ENCODE measurements at places on chromosomes 1 and 21.

GRCh38 chr1:117366177-117367045 lies 838 bp upstream of the MAN1A2 start:
- peak; percentile 99 for DNase-seq

- DNase-seq = no peak
Measured at GRCh38 chr1:242522304-242522945, 2.1 kb downstream of the PLD5 start.

DNA sequence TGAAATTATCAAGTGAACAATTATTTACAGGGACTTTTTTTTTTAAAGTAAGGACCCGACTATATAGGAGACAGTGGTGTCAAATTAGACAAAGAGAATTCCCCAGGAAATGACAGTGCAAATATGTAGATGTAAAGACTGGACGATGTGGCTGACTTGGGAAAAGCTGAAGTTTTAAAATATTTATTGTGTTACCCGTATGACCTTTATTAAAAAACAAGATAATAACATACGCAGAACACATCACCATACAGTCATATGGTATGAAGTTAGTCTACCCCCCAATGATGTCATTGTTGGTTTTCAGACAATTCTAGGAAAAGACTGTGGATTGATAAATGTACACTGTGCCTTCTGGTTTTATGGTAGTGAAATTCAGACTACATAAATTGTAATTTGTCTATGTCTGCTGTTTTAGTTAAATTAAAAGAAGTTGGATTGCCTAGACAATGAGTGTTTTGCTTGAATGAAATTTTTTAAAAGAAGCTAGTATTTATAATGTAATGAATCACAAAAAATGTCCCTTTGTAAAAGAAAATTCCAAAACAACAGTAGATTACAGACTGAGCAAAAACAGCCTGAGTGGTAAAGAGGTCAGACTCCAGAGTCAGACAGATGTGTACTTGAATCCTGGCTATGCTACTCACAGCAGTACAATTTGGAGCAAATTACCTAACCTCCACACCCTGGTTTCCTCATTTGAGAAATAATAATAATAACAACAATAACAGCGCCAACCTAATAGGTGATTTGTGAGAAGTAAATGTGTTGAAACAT lies 15.5 kb upstream of the PDC start:
- no peak for DNase-seq

GRCh38 chr1:219710529-219711194 lies 97.8 kb upstream of the ZC3H11B start:
- no peak for DNase-seq

DNA sequence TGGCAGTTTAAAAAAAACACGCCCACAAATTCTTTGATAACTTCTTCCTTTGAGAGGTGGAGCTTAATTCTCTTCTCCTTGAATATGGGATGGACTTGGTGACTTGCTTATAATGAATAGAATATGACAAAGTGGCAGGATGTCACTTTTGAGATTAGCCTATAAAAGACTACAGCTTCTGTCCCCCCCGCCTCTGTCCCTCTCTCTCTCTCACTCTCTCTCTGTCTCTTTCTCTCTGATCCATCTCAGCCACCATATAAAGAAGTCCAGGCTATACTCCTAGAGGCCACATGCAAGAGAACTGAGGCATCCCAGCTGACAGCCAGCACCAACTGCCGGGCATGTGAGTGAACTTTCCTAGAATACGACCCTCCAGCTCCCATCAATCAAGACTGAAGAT lies 7.7 kb upstream of the DMBX1 start:
- DNase-seq = no peak

- DNase-seq = no peak
Measured at GRCh38 chr1:84621553-84621952, 47.3 kb upstream of the CTBS start.

All from right kidney (tissue), 9 donors.